ENCODE measurements at places on chromosomes 1 and 21.

DNA sequence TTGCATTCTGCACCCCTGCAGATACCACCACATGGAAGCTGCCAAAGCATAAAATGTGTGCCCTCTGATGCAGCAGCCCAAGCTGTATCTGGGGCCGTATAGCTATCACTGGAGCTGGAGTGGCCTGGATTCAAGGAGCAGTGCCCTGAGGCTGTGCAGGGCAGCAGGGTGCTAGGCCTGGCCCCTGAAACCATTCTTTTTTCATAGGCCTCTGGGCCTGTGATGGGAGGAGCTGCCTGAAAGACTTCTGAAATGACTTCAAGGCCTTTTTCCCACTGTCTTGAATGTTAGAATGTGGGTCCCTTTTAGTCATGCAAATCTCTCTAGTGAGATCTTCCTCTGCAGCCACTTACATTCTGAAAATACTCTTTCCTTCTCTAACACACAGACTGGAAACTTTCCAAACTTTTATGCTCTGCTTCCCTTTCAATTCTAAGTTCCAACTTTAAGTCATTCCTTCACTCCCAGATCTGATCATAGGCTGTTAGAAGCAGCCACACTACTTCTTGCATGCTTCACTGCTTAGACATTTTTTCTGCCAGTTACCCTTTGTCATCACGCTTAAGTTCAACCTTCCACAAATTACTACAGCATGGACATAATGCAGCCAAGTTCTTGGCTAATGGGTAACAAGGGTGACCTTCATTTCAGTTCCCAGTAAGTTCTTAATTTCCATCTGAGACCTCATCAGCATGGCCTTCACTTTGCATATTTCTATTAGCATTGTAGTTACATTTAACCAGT, 42.4 kb downstream of the DRAM2 start:
- no peak for DNase-seq

DNA sequence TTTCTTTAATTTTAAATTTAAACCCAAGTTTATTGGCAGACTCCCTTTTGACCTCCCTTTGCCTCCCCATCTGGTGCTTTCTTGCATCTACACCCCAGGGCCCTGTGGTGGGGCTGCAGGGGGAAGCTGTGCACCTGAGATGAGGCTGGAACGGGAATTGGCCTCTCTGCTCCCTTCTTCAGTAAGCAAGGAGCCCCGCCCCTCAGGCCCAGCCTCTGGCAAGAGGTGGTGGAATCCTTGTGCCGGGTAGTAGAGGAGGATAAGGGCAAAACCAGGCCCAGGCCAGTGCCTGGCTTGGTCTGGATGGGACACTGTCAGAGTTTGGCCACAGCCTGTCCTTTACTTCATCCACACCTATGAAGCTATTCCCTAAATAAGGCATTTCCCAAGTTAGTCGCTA, 25.1 kb downstream of the ATP8B2 start:
- no peak for DNase-seq

GRCh38 chr1:47898133-47898845, 98.9 kb downstream of the TRABD2B start:
- DNase-seq, result no peak

- DNase-seq, result no peak
Measured at GRCh38 chr1:36387141-36387949, 1.6 kb upstream of the STK40 start.

- DNase-seq, result no peak
Measured at GRCh38 chr1:95021119-95021518, 51.6 kb downstream of the ALG14 start.

- no peak for DNase-seq
Measured at GRCh38 chr1:82284213-82284612, 483.5 kb downstream of the ADGRL2 start.

DNA sequence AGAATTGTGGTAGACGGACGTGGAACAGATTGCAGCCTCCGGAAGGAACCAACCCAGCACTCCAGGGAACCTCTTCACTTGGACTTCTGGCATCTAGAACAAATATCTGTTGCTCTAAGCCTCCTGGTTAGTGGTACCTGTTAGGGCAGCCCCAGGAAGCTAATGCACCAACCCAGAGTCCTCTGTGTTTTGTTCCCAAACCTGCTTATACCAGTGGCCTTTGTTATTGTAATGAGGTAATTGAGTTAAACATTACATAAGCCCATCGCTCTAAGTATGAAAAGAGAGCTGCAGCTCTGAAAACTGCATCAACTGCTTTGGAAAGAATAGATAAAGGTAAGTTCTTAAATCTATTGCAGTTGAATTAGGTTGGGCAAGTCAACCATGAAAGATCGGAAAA, 516.7 kb downstream of the NPHP4 start:
- DNase-seq, result no peak

- DNase-seq, result no peak
Measured at GRCh38 chr1:98453066-98453465, 208.5 kb upstream of the SNX7 start.

DNA sequence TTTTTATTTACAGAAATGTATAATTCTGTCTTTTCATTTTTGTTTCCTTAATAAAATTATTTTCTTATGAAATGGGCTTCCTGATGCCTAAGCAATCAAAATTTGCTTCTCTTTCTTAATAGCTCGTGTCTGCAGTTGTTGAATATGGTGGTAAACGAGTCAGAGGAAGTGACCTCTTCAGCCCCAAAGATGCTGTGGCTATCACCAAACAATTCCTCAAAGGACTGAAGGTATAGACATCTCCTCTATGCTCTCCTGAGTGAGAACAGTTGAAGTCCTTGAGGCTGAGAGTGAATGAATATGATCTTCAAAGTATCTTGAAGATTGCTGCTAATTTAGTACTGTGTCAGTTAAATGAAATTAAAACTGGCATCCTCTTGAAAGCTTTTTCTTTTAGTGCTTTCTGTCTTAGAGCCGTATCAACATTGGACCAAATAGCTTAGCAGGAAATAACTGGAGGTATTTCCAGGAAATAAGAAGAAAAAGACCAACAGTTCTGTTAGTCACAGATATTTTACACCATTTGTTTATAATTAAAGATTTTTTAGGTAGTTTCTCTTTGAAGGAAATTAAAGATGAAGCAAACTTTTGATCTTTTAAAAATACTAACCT, 24.7 kb downstream of the VPS45 start:
- no peak for DNase-seq

- no peak for DNase-seq
Measured at GRCh38 chr1:54601730-54602129, 21.6 kb downstream of the FAM151A start.

- DNase-seq, result no peak
Measured at GRCh38 chr21:37909936-37910335, 6.3 kb downstream of the KCNJ6 start.

- DNase-seq, result no peak
Measured at GRCh38 chr1:246012341-246012740, 494.7 kb downstream of the SMYD3 start.

DNA sequence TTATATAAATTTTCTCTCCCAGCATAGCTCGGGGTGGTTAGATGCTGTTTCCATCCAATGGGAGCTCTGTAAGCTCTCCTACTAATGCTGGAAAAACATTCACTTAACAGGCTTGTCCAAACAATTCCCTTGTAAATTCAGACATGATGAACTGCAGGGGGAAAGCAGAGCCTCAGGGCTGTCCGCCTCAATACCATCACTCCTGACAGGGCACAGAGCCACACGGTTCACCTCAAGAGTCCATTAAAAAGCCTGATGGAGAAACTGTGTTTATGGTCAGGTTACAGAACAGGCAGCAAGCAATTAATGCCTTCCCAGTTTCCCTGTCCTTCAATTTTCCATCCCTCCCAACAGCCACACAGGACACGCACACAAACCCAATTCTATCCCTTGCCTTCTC, 171.0 kb downstream of the BRINP2 start:
- no peak for DNase-seq

- no peak for DNase-seq
Measured at GRCh38 chr1:115275216-115275615, 62.8 kb downstream of the NGF start.

DNA sequence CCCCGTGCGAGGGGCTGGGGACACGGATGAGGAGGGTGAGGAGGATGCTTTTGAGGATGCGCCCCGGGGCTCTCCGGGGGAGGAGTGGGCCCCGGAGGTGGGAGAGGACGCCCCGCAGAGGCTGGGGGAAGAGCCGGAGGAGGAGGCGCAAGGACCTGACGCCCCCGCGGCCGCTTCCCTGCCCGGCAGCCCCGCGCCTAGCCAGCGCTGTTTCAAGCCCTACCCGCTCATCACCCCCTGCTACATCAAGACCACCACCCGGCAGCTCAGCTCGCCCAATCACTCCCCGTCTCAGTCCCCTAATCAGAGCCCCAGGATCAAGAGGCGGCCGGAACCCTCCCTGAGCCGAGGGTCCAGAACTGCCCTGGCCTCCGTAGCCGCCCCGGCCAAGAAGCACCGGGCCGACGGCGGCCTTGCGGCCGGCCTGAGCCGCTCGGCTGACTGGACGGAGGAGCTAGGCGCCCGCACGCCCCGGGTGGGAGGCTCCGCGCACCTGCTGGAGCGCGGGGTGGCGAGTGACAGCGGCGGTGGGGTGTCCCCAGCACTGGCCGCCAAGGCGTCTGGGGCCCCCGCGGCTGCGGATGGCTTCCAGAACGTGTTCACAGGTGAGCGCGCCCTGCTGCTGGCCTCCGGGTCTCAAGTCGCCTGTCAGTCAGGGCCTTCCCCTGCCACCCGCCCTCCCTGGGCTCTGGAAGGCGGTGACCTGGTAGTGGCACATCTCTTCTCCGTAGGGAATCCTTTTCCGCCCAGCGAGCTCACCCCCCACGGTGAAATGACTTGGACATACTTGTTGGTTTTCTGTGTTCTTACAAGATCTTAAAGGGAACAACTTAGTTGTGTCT, 1.7 kb downstream of the FMN2 start:
- no peak for DNase-seq

DNA sequence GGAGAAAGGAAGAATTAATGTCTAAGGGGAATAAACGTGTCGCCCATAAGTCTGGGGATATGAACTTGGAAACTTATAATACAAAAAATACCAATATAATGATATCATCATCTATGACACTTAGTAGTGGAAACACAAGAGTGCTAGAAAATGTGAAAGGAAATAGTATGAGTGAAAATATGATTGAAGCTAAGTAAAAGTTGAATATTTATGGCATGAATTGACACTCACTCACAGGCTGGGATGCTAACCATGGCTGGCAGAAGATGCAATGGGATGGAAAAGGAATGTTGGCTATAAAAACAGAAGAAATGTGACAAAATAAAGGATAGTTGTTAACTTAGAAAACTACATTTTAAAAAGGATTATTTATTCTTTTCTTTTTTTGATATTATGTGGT, 120.1 kb downstream of the XPR1 start:
- no peak for DNase-seq

DNA sequence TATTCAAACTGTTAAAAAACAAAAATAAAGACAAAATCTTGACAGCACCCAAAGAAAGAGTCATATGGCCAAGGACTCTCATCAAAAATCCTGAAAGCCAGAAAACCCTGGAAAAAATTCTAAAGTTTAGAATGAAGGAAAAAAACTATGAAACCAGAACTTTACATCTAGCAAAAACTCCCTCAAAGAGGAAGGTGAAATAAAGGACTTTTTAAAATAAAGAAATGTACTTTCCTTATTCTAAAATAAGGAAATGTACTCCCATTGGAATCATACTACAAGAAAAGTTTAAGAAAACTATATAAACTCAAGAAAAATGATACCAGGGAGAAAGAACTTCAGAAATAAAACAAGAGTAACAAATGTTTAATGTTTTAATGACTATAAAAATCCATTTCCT, 206.3 kb downstream of the KCNT2 start:
- DNase-seq, result no peak

GRCh38 chr21:33380483-33380998, 22.7 kb upstream of the IFNGR2 start:
- no peak for DNase-seq

DNA sequence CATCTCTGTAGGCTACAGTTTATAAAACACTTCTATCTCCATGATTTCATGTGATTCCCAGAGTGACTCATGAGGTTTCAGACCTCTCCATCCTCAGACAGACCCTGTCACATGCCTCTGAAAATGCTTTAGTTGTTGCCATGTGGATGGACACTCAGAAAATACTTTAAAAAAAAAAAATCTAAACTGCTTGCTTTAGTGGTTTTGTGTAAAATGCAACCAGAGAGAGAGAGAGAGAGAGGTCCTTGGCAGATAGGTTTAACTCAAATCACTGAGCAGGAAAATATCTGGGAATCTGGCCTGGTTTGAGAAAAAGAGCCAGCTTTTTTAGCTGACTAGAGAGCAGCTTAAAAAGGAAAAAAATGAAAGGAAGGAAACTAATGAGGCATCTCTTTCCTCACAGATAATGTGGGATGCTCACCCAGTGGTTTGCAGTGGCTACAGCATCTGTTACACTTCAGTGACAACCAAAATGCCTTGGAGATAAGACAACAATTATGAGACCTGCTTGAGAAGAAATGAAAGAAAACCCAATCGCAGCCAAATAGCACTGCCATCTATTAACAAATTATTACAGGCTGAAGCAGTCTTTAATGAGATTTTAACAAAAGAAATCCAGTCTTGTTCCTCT, 54.6 kb upstream of the SYT14 start:
- no peak for DNase-seq

Data from cerebellar nuclear complex (tissue), 1 donor.